T follicular helper cell (primary cell): ENCODE measurements at places on chromosomes 7 and 10.

DNA sequence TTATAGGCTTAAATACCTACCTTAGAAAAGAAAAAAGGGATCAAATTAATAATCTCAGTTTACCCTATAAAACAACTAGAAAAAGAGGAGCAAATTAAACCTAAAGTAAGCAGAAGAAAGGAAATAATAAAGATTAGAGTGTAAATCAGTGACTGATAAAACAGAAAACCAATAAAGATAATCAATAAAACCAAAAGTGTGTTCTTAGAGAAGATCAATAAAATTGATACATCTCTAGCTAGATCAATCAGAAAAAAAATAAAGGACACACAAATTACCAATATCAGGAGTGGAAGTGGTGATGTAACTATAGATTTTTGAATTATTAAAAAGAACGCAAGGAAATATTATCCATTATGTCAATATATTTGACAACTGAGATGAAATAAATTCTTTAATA lies 69.2 kb upstream of the NAMPT start:
- DNase-seq, result no peak

GRCh38 chr10:75611172-75611992 lies 180.0 kb downstream of the LRMDA start:
- DNase-seq, result no peak

DNA sequence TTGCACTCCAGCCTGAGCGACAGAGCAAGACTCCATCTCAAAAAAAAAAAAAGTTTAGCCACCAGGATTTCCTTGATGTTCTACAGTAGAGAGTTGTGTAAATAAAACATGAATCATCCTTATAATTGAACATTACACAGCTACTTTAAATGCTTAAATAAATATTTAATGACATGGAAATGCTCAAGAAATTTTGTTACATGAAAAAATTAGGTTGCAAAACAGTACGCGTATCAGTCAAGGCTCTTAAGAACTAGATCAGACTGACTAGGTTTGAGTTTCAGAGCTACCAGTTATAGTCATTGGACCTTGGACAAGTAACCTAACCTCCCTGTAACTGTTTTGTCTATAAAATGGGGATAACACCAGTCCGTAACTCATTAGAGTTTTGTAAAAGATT lies 38.7 kb upstream of the GSAP start:
- no peak for DNase-seq

GRCh38 chr7:99379043-99379577 lies 4.6 kb downstream of the ARPC1B start:
- peak; percentile 57 for DNase-seq

DNA sequence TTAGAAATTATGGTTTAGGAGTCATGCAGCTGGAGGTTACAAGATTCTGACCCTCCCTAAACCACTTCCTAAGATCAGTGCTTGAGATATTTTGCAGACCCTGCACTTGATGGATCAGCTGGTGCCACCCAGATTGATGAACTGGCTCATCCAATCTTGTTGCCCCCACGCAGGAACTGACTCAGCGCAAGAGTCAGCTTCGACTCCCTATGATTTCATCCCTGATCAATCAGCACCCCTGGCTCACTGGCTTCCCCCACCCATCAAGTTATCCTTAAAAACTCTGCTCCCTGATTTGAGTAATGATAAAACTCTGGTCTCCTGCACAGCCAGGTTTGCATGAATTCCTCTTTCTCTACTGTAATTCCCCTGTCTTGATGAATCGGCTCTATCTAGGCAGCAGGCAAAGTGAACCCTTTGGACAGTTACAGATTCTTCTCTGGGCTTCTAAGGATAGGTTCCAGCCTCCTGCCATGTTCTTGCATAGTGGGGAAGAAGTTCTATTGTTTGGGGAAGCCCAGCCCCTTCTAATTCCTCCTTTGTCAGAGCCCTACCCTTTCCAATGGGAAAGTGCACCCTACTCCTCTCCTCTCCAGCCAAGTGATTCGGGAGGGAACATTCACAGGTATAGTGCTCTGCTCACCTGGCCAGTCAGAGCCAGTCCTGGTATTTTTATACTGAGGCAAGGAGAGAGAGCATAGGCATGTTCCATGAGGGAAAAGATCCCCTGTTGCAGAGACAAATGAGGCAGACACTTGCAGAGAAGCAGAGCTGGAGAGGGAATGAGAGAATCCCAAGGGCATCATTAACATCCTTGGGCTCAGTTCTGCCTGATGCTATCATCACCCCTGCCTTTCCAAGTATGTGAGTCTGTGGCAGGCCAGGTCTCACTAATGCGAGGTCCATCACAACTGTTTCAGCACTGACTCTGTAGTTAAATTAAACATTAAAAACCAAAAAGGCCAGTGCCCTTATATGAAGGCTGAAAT lies 224.4 kb upstream of the GALNT17 start:
- no peak for DNase-seq

GRCh38 chr10:64090865-64091264 lies 569.7 kb downstream of the REEP3 start:
- DNase-seq, result no peak

DNA sequence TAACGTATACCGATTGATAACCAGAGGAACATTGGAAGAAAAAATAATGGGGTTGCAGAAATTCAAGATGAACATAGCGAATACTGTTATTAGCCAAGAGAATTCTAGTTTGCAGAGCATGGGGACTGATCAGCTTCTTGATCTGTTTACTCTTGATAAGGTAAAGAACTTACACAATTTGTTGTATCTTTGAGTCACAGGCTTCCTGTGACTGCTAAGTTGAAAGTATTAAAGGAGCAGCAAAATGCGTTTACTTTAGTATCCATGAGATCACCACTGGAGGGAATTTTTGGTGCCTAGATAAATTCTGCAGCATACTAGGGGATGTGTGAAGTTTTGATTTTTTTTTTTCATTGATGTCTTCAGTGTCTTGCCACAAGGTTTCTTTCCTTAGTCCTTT lies 103.6 kb downstream of the BTAF1 start:
- DNase-seq, result no peak

- peak; percentile 42 for DNase-seq
These were observed 98.4 kb downstream of the PIP4K2A start for GRCh38 chr10:22615819-22616499.

DNA sequence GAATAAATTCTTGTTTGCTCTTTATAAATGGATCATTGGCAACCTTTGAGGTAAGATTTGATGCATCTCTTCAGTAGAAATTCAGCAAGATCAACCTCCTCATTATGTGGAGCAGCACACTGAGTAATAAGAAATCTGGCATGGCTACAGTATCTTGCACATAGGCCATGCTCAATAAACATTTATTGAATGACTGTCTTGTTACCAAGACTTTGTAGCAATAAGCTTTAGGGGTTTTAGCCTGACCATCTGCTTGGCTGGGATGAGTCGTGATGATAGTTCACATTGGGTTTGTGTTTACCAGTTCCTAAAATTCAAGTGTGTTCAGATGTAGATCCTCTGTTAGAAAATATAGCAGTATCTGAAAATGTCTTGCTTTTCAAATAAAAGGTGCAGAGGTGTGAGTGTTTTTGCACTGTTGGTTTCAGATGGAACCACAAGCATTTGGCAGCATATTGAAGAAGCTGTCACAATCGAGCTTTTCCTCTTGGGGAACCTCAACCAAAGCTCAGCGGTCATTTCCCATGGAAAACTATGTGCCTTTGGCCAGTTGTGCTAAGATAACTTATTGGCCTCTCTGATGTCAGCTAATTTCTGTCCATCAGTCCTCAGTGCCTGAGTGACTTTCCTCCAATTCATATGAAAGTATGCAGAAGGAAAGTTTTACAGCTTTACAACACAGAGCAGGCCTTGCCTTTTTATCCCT lies 442.6 kb downstream of the GFRA1 start:
- no peak for DNase-seq

- no peak for DNase-seq
These were observed 38.6 kb upstream of the TAS2R16 start for GRCh38 chr7:123034106-123034505.

DNA sequence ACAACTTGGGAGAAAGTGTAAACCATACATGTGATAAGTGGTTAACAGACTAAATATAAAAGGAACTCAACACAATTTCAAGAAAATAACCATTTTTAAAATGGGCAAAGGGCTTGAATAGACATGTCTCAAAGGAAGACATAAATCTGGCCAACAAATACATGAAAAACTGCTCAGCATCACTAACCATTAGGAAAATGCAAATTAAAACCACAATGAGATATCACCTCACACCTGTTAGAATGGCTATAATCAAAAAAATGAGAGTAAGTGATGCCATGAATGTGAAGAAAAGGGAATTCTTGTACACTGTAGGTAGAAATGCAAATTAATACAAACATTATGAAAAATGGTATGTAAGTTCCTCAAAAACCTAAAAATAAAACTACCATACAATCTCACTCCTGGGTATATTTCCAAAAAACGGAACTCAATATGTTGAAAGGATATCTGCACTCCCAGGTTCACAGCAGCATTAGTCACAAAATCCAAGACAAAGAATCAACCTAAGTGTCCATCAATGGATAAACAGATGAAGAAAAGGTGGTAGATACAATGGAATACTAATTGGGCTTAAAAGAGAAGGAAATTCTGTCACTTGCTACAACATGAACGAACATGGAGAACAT lies 5.6 kb downstream of the SNX13 start:
- DNase-seq, result no peak

- DNase-seq, result no peak
These were observed 26.5 kb upstream of the POT1 start for GRCh38 chr7:124956160-124956559.

- no peak for DNase-seq
These were observed 7.2 kb downstream of the PRSS58 start for GRCh38 chr7:142250705-142251104.

GRCh38 chr7:114413761-114414155 lies 857 bp upstream of the FOXP2 start:
- no peak for DNase-seq
